SK-MEL-5 (cell line): ENCODE measurements at places on chromosomes 7 and 10.

DNA sequence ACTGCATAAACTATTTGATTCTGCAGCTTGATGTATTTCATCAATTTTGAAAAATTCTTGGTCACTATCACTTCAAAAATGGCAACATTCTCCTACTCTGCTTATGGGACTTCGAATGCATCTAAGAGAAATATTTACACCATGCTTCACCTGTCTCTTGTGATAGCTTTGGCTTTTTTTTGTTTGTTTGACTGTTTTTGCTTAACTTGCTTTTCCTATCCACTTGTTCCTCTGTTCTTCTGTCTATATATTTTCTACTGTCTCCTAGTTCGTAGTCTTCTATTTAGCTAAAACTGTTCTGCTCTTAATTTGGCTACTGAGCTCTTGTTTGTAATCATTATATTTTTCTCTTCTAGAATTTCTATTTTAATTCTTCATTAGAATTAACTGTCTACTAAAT lies 94.4 kb downstream of the INHBA start:
- DNase-seq, result no peak

DNA sequence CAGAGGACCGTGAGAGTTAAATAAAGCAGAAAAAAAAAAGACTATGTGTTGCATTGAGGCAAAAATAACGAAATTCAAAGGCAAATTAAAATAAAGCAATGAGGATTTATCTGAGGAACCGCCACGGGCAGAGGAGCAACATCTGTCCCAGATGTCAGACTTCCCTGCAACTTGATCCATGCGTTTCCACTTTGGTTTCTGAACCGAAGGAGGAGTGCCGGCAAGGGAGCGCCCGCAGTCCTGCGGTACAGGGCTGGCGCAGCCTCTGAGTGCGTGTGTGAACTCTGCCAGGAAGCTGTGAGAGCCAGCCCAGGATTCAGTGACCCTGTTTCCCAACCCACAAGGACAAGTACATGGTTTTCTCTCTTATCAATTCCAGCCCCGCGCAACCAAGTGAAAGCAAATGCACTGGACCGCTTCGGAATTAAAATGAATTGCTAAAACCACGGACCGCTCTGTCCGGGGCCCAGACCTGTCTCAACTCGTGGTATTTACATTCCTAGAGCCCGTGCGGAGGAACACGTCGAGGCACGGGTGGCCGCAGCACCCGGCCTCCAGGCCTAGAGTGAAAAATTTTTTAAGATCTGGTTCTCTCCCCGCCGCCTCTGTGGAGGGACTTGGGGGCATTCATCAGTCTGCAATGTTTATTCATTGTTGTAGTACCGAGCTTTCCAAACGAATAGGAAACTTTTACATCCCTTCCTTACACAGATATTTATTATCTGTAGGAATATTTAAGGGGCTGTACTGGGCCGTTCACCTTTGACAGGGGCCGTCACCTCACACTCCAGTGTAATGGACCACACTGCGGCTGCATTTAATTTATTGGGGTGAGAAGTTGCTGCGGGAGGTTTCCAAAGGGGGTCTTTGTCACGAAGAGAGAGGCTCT lies 291.5 kb upstream of the NFE2L3 start:
- no peak for DNase-seq

- no peak for DNase-seq
Measured at GRCh38 chr7:96993094-96993865, 12.1 kb upstream of the DLX6 start.

DNA sequence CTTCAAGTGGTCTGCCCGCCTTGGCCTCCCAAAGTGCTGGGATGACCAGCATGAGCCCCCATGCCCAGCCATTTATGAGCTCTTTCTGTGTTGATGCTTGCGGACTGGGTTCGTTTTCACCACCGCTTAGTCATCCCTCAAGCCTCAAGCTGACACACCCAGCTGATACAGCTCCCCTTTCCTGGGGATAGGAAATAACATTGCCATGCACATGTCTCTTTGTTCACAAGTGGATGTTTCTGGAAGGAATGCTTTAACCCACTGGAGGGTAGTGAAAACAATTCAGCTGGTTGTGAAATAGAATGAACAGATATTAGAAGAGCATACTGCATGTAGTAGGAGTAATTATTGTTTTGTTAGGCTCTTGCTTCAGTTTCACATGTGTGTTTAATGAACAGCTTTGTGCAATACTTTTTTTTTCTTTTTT lies 8.5 kb upstream of the METTL27 start:
- DNase-seq, result no peak

DNA sequence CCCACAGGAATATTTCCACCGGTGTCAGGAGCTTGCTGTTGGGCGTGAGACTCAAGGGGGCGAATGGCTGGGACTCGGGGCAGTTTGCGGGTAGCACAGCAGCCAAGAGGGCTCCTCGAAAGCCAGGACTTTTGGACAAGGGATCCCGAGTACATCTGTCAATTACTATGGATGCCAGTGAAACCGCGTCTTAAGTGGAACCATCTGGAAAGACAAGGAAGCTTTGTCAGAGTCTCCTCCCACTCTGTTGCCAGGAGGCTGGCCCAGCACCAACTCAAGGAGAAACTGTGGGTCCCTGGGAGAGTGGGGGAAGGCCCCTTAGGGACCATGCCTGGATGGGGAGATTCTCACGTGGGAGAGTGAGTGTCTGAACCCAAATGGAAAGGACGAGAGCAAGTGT lies 57.1 kb downstream of the C10orf143 start:
- peak; percentile 37 for DNase-seq

DNA sequence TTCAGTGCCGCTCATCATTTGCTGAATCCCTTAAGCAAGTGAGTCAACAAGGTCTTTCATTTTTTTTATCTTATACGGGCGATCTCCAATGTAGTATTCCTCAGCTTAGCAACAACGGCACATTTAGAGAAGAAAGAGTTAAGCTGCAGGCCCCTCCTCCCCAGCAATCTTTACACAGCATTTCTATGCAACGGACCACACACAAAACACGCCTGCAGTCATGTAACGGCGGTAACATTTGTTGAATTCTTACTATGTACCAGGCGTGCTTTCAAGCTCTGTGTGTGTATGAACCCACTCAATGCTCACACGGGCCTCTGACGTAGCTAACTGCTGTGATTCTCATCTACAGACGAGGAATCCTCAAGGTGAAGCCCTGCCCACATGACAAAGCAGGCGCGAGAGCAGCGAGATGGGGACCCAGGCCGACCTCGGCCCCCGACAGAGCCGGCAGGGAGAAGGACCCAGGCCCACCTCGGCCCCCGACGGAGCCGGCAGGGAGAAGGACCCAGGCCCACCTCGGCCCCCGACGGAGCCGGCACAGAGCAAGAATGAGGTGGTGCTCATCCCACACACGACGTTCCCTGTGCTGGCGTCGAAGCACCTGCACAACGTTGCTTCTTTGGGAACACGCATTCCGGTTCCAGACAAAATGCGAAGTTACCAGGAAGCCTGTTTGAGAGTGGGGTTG lies 240.7 kb downstream of the ZMYND11 start:
- no peak for DNase-seq

DNA sequence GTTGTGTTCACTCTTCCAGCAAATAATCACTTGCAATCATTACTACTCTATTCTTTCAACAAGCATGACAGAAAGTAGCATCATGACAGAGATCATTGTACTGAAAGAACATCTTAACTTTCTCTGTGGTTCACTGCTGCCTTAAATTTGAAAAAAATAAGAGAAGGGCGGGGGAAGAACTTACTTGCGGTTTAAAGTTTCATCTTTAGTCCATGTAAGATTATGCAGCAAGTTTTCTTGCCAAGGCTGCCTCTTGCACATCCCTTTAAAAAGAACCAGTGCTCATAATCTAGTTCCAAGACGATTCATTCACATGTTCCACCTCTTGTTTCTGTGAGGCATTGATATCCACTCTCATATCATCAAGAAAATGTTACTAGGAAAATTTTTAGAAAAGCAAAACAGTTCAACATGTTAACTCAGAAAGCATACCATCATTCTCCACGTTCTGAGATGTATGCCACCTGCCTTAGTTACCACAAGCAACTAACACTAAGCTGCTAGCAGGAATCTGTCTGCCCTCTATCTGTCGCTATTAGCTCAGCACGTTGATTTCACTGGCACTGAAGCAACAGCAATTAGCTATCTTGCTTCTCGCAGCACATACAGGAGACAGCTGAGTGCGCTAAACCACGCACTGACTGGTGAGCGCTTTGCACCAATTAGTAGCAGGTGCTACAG lies at the start of gene PCDH15:
PCDH15 (minus strand) TSS at position 491 of the 681 bp plus-strand sequence. CDS start 136,969 bp downstream, outside the sequence.
- DNase-seq, result peak; percentile 50

GRCh38 chr7:101702362-101702850 lies 73.3 kb upstream of the MYL10 start:
- peak; percentile 51 for DNase-seq

DNA sequence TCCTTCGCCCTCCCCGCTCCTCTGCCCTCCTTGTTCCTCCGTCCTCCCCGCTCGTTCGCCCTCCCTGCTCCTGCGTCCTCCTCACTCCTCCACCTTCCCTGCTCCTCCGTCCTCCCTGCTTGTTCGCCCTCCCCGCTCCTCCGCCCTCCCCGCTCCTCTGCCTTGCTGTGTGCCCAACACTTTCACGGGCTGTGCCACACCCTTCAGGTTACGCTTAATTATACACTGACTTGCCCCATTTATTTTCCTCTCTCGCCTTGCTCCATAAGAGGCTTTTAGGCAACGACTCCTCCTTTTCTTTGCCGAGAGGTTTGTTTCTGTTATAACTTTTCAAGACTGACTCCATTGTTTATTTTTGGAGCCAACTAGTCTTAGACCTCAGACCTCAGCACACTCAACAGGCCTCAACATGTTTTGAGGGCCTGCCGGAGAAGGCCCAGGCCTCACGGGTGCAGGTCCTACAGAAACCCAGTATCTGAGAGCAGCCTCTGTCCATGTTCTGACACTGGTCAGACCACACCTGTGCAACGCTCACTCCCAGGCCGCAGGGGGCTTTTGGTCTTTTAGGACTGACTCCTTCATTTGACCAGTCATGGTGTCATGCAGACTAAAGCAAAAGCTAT lies 18.2 kb upstream of the PRKAG2 start:
- DNase-seq, result no peak

- DNase-seq, result peak; percentile 67
Measured at GRCh38 chr10:16950656-16951601, 133.7 kb upstream of the RSU1 start.

- DNase-seq, result no peak
Measured at GRCh38 chr10:106446920-106447319, 717.6 kb downstream of the SORCS1 start.

- no peak for DNase-seq
Measured at GRCh38 chr10:71831646-71832552, 19.2 kb downstream of the PSAP start.

DNA sequence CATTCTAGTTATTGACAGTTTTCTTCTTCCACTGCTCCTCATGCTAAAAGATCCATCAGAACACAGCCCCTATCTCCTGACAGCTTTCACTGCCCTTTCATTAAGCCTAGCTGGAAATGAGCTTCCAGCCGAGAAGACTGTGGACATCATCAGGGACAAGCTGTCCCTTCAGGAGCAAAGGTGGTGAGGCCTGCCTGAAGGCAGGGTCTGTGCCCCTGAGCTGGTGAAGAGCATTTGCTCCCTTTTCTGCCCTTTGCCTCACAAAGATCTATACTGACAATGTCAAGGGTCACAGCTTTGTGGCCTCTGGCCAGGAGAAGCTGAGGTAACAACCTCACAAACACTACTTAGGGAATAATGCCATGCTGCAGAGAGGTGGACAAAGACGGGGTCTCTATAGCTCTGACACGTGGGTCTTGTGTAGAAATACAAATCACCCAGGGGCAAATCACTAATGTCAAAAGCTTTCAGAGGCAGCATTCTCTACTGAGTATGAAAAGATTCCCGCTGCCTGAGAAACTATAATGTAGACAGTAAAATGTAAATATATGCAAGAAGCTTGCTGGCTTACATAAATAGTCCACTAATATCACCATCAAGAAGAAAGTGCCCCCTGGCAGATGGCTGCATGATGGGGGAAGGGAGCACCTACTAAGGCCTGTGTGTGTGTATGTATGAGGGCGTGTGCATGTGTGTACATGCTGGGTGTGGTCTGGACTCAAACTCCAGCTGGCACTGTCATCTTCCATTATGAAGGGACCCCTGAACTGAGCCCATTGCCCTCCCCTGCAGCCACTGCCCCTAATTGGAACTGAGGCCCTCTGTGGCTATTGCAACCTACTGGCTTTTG lies 55.8 kb downstream of the HBP1 start:
- peak; percentile 34 for DNase-seq

DNA sequence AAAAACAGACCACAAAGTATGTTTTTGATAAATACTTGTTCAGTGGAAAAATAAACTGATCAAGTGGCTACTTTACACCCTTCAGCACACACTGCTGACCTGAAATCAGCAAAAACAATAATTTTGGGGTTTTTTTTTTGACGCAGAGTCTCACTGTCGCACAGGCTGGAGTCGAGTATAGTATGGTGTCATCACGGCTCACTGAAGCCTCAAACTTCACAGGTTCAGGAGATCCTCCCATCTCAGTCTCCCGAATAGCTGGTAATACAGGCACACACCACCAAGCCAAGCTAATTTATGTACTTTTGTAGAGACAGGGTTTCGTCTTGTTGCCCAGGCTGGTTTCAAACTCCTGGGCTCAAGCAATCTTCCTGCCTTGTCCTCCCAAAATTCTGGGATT lies 30.6 kb downstream of the TARP start:
- no peak for DNase-seq

- no peak for DNase-seq
Measured at GRCh38 chr7:100488333-100489095, 4.8 kb downstream of the NYAP1 start.

GRCh38 chr10:88918191-88918905 lies 34.2 kb downstream of the ACTA2 start:
- no peak for DNase-seq

DNA sequence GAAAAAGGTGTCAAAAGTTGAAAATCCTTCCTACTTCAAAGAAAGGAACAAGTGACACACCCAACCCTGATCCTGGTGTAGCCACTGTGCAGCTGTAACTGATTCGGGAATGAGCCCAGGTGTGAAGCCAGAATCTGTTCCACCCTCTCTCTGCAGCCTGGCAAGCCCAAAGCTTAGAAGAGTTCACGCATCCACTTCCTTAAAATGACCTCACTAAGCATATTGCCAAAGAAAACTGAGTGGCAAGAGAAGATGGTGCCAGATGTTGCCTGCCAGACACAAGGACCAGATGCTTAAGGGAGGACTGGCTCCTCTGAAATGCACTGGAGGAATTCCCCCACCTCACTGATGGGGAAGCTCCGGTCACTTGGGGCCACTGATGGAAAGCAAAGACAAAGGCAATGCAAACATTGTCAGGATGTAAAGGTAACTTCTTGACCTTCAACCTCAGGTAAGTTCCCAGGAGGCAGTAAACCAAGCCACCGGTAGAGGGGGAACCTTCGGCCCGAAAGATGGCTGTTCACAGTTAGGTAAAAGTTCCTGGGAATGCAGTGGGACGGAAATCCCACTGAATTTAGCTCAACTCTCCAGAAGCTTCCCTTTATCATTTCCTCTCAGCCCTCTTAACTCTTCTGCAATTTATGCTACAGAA lies 554.9 kb downstream of the KCNMA1 start:
- no peak for DNase-seq

- DNase-seq, result no peak
Measured at GRCh38 chr10:16673443-16673842, 143.8 kb downstream of the RSU1 start.

DNA sequence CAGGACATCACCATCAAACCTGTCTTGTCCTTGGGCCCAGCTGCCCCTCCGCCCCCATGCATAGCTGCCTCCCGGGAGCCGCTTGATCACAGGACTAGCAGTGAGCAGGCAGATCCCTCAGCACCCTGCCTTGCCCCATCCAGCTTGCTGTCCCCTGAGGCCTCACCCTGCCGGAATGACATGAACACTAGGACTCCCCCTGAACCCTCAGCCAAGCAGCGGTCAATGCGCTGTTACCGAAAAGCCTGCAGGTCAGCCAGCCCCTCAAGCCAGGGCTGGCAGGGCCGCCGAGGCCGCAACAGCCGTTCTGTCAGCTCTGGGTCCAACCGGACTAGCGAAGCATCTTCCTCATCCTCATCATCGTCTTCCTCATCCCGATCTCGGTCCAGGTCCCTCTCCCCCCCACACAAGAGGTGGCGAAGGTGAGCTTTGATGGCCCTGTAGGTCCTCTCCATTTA lies 5.2 kb upstream of the NOLC1 start:
- no peak for DNase-seq
